Stimulated activated CD8-positive, alpha-beta memory T cell treated with anti-CD3 and anti-CD28 coated beads, Interleukin-2, amount 100 ng/mL, for 48 hours (primary cell): ENCODE measurements at places on chromosomes 2 and 18.

- no peak for DNase-seq
These were observed 185.1 kb downstream of the TCF4 start for GRCh38 chr18:55402731-55403405.

DNA sequence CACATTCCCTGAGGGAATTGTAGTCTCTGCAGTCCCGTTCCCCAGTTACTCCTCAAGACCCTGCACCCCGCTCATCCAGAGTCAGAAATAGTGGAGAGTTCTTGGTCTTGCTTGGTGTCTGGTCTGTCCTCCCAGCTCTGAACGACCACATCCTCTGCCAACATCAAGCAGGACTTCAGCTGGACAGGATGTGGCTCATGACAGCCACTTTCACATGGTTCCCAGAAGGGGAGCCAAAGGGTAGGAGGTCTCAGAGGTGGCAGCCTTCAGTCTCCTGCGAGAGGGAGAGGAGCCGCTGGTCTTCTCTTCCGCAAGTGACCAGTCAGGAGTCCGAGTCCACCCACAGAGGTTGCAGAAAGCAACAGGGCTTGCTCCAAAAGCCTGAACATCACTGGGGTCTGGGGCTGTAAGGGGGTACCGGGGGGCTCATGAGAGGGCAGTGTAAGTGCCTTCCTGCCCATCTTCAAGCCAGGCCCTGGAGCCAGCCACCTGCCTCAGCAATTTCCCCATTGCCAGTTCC, 29.8 kb downstream of the B3GNT7 start:
- DNase-seq = no peak

GRCh38 chr2:83991992-83992391, 467.1 kb downstream of the SUCLG1 start:
- DNase-seq = no peak

GRCh38 chr2:217125014-217125413, 265.1 kb upstream of the TNP1 start:
- DNase-seq = no peak

DNA sequence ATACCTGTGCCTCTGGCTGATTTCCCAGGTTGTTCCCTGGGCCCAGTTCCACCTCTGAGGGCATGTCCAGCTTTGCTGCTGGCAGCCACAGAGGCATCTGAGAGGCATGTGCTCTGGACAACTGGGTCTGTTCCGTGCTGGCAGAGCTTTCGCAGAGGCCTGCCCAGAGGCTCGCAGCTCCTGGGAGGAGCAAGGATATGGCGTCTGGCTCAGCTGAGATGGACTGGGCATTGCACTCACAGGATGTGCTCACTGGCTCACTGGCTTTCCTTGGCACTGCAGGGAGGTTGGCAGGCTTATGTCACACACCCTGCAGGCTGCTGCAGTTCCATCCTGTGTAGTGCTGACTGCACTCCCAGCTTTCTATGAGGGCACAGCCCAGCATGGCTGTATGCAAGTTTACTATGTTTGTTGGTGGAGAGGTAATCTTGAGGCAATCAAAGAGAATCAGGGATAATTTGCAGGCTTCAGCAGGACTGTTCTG, 172.3 kb downstream of the PRKCE start:
- no peak for DNase-seq

- no peak for DNase-seq
These were observed 1.6 kb downstream of the INHBB start for GRCh38 chr2:120347396-120348060.

GRCh38 chr18:45526114-45526841, 89.0 kb upstream of the SLC14A2 start:
- no peak for DNase-seq

DNA sequence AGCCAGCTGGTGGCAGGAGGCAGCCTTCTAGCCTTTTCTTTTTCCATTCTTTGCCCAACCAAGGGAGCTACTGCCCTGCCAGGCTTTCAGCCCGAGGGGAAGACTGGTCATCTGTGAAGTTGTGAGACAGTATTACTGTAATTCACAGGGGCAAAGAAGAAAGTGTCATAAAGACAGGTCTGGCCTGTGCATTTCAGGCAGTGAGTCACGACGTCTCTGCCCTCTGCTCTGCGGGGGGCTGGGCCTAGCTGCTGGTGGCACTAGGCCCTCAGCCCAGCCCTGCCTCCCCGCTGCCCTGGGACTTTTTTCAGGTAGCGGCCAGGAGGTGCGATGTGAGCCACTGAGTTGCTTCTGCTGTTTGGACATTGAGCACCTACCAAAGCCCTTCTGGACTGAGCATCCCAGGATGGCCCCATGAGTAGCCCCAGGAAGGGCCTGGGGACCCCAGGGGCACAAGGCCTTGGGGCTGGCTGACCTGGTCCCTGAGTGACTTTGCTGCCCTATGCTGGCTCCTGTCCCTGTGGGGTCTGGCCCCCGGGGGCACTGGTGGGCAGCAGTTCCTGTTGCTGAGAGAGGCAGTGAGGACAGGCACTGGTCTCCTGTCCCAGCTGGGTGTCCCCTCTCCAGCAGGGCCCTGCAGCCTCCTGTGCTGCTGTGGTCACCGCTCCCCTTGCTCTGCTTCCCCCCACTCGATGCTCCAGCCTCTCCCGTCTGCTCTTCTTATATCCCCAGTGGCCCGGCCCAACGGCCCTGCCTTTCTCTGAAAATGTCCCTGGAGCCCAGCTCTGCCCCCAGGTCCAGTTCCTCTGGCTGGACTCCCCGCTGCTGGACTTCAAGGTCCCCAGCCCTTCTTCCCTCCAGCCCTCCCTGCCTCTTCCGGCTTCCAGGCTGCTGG, 7.0 kb downstream of the INHBB start:
- no peak for DNase-seq

- DNase-seq = no peak
These were observed 37.0 kb downstream of the LIMS1 start for GRCh38 chr2:108571286-108571685.

DNA sequence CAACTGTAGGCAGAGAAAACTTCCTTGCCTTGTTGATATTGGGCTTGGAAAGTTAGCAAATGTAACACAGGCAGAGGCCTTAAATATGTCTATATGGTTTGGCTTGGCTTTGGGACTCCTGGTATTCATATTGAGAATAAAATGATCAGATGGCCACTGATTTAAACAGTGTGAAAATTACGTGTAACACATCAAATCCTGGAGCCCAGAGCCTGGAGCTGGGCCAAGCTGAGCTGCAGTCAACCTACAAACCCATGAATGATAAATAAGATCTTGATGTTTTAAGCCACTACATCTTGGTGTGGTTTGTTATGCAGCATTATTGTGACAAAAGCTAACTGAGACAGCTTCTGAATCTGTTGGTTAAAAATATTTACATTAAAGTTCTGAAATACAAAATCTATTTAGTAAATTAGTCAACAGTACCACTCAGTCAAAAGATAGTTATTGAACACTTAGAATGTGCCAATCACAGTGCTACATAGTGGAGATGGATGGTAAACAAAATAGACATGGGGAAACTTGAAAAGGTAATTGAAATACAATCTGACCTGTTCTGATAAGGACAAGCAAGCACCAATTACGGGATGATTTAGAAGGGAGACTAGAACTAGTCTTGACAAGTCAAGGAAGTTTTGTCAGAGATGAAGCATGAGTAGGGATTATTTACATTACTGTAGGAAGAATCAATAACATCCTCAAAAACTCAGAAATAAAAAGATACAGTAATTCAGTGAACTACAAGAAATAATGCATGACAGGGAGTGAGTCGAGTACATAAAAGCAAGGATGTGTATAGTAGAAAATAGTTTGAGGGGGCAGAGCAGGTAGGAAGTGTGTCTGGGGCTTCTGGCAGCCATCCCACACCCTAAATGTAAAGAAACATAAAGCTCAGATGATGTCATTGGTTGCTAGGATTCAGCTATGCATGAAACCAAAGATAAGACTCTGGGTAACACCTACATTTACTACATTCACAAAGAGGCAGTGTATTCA, 157.7 kb downstream of the HNMT start:
- no peak for DNase-seq

GRCh38 chr2:155961641-155962040, 370.9 kb downstream of the NR4A2 start:
- no peak for DNase-seq

DNA sequence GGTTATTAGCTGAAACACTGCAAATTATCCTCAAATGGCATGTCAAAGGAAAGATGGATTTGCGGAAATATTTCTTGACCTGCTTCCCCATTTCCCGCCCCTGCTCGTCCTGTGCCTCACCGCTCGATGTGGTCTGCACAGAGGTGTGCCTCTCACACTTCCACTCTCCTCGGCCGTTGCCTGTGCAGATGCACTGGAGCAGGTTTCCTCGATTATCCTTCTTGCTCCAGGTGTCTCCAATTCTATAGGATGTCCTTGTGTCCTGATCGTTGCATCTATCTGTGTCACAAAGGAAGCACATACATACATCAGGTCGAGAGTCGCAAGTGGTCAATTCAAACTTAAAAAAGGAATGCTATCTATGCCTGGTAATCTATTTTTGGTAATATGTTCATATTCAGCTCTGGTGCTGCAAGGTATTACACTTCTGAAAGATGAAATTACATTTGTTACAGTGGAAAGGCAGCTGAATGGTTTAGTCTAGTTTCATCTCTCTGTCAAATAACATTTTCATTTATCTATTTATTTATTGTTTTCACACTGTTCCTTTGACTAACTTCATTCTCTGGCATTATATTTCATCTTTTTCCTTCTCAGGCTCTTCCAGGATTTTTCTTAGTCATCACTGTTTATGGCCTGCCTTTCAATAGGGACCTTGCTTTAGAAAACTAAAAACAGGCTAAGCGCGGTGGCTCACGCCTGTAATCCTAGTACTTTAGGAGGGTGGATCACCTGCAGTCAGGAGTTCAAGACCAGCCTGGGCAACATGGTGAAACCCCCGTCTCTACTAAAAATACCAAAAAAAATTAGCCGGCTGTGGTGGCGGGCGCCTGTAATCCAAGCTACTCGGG, 7.6 kb downstream of the FN1 start:
- DNase-seq = no peak

DNA sequence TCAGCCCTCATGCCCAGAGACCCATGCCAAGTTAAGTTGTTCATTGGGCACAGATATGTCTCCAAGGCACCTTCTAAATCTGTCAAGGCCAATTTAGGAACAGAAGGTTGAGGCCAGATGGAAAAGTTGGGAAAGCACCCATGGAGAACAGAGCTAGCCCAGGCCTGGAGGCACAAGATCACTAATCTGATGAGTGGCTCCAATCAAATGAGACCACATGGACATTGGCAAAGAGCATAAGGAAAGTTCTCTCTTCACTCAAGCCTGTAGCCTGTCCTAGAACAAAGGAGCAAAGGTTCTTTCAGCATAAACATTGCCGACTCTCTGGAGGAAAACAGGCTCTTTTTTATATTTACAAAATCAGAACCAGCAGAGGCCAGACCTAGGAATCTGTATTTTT, 154.8 kb downstream of the RNF152 start:
- no peak for DNase-seq

- no peak for DNase-seq
These were observed 120.5 kb downstream of the CCBE1 start for GRCh38 chr18:59576541-59577385.

DNA sequence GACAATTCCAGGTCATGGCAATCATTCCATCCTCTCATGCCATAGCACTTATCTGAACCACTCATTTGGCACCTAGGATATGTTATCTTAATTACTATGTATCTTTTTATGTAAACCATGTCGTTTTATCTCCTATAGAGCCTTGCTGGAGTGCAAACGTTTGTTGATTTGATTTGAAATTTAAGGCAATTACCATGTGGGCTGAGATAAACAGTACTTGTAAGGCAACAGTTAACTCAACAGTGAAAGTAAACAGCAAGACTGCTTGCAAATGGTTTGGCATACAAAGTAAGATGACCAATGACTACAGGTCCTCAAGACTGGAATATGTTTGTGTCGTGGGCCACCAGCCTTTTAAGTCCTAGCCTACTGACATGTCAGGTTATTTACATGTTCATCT, 133.7 kb upstream of the ZFP36L2 start:
- DNase-seq = no peak

GRCh38 chr18:24757134-24757533, 296.7 kb downstream of the HRH4 start:
- no peak for DNase-seq

DNA sequence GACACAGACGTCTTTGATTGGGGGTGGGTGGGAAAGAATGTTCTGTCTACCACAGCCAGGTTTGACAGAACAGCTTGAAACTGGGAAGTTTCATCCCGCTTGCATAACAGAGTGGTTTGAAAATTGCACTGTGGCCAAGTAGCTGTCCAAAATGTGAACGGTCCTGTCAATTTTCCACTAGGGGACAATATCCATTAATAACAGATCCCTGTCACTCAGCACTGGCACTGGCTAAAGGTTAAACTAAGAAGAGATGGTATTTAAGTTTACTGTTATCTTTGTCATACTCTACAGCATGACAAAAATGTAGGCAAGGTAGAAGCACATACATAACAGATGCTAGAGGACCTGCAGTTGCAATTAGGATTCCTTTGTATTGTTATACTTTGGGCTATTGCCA, 55.6 kb upstream of the ACMSD start:
- DNase-seq = no peak

DNA sequence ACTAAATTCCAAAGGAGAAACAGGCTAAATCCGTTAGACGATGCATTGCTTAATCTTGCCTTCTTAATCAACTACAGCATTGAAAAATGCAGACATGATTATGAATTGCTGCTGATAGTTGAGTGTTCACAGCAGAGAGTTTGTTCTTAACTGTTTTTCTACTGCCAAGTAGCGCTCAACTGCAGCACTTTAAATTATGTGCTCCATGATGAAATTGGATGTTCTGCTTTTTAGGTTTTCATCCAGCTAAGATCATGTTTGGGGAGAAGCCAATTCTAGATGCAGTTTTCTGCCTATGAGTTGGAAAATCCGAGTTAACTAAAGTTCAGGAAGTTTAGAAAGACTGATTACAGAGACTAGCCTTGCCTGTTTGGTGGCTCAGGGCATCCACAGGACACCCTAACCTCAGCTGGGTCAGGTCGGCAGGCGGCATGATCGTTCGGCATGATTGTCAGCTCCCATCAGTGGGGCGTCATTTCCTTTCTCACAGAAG, 119.4 kb upstream of the PIEZO2 start:
- no peak for DNase-seq

DNA sequence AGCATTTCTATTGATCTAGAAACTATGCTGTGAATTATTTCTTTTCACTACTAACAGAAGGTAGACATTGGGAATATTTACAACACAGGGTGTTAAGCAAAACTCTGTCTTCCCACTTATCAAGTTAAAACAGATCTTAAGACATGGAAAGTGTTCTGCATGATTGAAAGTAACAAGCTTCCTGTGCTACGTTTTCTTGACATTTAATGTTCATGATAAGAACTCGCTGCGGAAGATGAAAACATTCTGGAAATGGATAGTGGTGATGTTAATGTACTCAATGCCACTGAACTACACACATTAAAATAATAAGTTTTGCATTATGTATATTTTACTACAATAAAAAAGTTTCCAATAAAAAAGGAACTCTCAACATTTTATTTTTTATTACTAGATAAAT, 74.4 kb upstream of the SCN7A start:
- DNase-seq = no peak
